ENCODE measurements at places on chromosomes 5 and 9. TPM values are rescaled to one million over a fixed set of nuclear protein-coding genes. Genes with fewer than 3 reads are reported as not detected.

PHF24 gene
- 1.3 TPM for total RNA-seq

C9orf50 gene
- not detected for total RNA-seq

POU5F2 gene
- 3.9 TPM for total RNA-seq

PCDHB13 gene
- total RNA-seq: 1.9 TPM

PCDHGA9 gene
- total RNA-seq: 7.0 TPM
